Hindlimb muscle (tissue), 1 donor: ENCODE measurements at places on chromosomes 7 and 10.

- no peak for DNase-seq
Observed at GRCh38 chr7:85564861-85565260, 378.0 kb upstream of the SEMA3D start.

- DNase-seq, result no peak
Observed at GRCh38 chr10:13704964-13705363, 118.2 kb downstream of the PRPF18 start.

GRCh38 chr10:42953684-42954674 is 122.9 kb upstream of the RET start:
- DNase-seq, result no peak

DNA sequence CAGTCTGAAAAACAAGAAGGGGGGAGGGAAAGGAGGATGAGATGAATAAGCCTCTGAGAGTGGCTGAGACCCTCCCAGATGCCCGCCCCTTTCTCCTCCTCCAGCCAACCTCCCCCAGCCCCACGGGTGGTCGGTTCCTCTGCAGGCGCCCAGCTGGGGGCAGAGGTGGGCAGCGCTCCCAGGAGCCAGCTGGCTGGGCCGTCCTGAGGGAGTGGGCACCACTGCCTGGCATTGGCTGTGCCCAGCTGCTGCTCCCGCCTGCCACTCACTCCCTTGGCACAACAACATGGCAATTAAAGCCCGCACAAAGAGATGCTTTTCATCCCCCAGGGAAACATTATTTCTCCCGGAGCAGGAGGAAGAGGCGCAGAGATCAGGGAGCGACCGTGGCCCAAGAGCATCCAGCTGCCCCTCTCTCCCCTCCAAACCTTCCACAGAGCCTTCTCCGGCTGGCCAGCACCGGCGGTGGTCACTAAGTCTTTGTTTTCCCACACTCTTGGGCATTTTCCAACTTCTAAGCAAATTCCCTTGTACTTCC is 107.2 kb downstream of the SPDYE5 start:
- peak; percentile 36 for DNase-seq

- DNase-seq, result no peak
Observed at GRCh38 chr10:58994226-58995057, 182.0 kb upstream of the PHYHIPL start.

GRCh38 chr7:92071032-92071431 is 63.2 kb downstream of the CYP51A1 start:
- no peak for DNase-seq

- DNase-seq, result no peak
Observed at GRCh38 chr7:126937171-126937570, 315.6 kb downstream of the GRM8 start.

GRCh38 chr10:97888641-97889262 is 39.1 kb downstream of the GOLGA7B start:
- DNase-seq, result no peak

DNA sequence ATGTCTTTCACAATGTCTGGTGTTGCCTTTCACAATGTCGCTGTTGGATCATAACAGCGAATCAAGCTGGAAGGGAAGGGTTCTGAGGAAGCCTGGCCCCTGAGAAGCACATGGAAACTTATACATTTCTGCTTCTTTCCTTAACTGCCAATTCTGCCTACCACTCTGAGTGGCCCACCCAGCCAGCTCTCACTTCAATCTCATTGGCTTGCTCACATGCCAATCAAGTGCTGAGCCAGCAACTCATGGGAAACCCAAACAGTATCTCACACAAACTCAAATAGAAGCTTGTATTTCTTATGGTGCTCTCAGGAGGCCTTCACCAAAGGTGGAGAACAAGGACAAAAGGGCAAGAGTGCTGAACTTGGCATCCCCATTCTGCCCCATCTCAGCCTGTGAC is 117.4 kb upstream of the GPR26 start:
- DNase-seq, result no peak

DNA sequence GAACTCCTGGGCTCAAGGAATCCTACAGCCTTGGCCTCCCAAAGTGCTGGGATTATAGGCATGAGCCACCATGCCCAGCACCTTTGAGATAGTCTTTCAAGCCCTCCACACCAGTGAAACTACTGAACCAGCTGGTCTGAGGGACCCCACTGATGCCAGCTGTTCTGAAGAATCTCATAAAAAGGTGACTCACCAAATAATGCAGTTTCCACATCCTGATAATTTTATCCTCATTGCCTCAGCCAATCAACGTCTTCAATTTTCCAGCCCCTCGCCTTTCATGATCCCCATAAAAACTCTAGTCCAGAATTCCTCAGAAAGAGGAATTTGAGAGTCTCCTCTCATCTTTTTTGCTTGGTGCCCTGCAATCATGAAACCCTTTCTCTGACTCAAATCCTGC is 1691.6 kb upstream of the LRRTM3 start:
- no peak for DNase-seq

DNA sequence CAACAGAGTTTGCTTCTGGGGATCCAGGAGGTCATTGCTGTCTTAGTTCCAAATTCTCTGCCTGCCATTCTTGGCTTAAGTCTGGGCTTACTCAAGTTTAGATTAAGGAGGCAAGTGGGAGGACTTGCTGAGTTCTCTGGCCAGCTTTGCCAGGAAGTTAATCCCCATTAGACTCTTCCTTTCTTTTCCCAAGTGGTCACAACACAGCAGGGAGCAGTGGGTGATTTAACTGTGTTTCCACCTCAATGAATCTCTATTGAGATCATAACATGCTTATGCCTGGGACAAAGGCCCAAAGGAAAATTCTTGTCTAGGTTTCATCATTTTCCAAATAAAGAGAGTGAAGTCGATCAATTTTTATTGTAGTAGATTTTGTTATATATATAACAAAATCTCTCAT is 1159.6 kb downstream of the SORCS3 start:
- DNase-seq, result no peak

- no peak for DNase-seq
Observed at GRCh38 chr7:112448891-112449290, 1.4 kb upstream of the IFRD1 start.

DNA sequence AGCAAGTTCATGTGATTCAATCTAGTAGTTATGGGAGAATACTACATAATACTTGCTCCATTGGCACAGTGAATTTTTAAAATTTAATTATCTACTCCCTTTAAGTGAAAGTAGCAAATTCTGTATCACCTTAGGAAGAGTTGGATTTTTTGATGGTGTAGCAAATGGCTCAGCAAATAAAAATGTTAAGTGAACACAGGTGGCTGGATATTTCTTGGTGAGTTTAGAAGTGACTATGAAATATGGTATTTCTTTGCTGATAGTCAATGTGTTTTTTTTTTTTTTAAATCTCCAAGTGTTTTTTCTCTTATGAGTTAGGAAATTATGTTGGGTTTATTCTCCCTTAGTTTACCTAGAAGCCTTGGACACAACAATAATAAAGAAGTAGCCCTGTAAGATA is 67.8 kb downstream of the CREM start:
- no peak for DNase-seq

DNA sequence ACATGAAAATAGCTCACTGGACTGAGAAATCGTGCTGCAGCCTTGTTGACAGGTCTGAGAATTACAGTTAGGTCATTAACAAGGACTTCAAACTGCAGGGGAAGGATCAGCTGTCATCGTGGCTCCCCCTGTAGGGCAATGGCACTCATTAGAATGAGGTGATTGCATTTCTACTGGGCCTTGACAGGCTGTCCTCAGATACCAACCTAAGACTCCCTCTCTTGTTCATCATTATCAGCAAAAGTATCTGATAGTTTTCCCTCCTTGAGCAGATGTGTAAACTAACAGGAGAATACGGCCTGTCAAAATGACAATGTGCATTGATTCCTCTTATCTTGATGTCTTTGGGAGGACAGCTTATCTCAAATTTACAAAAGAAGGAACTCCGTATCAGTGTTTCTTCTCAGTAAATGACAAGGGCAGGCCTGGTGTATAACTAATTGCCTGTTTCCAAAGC is 648.5 kb upstream of the LRRN3 start:
- DNase-seq, result no peak

- no peak for DNase-seq
Observed at GRCh38 chr7:41122256-41122987, 580.5 kb downstream of the INHBA start.

- no peak for DNase-seq
Observed at GRCh38 chr10:123766012-123766411, 99.9 kb downstream of the GPR26 start.
